Suppressor macrophage treated with lipopolysaccharide for 4 hours (primary cell): ENCODE measurements at places on chromosomes 3 and 15.

DNA sequence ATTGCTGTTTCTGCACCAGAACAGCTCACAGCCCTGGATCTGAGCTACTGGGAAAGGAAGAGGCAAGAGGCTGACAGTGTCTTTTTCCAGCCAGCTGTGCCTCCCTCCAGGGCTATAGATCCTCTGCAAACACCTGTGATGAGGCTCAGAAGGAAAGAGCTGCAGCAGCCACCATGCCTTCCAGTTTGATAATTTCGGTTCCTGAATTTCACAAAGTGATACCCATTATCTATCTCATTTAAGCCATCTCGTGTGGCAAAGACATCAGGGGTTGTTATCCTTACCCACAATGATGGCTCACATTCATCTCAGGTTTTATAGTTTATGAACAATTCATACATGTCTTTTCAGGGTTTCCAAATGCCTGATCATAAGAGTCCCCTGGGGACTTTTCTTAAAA lies 1.8 kb upstream of the LARP6 start:
- no peak for DNase-seq

- DNase-seq: no peak
These were observed 57.9 kb downstream of the RPLP1 start for GRCh38 chr15:69510556-69510955.

GRCh38 chr3:32017286-32017685 lies 35.7 kb downstream of the ZNF860 start:
- no peak for DNase-seq

DNA sequence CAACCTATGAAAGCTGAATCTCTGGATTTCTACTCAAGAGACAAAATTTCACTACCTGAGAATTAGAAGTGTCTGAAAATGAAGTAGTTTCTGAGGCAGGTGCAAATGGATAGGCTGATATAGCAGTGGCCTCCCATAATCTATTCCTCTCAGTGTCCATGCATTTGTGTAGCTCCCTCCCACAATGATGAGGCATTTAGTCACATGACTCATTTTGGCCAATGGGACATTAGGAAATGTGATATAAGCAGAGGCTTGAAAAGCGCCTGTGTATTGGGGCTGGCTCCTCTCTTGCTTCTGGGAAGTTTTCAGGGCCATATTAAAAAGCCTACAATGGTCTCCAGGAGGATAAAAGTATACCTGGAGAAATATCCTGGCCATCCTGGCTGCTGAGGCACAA lies 79.7 kb upstream of the MRPL3 start:
- no peak for DNase-seq

DNA sequence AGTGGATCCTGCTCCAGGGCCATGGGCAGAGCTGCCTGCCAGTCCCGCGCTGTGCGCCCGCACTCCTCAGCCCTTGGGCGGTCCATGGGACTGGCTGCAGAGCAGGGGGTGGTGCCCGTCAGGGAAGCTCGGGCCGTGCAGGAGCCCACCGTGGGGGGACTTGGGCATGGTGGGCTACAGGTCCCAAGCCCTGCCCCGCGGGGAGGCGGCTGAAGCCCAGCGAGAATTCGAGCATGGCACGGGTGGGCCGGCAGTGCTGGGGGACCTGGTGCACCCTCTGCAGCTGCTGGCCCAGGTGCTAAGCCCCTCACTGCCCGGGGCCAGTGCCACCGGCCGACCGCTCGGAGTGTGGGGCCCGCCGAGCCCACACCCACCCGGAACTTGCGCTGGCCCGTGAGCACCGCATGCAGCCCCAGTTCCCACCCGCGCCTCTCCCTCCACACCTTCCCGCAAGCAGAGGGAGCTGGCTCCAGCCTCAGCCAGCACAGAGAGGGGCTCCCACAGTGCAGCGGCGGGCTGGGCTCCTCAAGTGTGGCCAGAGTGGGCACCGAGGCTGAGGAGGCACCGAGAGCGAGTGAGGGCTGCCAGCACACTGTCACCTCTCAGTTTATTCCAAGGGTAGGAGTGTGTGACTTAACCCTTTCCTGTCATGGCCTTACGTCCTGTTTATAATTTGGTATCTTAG lies 129.3 kb downstream of the TMEM108 start:
- no peak for DNase-seq
